ENCODE measurements at places on chromosomes 7 and 10. TPM values are rescaled to one million over a fixed set of nuclear protein-coding genes. Genes with fewer than 3 reads are reported as not detected.

DNA sequence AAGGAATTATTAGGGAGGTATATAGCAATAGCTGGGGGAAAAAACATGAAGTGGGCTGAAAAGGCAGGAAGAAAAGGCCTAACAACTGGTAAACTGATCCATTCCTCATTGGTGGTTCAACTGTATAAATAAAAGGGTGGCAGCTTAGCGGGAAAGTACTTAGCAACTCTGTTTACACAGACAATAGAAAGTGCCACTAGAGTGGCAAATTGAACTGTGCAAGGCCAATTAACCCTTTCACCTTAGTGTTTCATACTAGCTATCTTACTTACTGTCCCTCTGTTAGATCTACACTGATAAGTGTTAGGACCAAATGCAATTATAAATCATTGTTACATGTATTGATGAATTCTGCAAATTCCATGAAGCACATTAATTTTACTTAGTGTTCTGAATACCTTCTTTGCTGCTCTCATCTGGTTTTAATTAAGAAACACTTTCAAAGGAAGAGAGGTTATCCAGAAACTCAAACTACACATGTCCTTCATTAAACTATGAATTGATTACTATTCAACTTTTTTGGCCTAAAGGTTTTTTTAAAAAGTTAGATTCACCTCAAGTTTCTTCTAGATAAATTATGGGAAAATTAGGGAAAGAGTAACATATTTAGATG lies 28.0 kb downstream of the DNAJC1 start:
- DNase-seq: no peak

DNA sequence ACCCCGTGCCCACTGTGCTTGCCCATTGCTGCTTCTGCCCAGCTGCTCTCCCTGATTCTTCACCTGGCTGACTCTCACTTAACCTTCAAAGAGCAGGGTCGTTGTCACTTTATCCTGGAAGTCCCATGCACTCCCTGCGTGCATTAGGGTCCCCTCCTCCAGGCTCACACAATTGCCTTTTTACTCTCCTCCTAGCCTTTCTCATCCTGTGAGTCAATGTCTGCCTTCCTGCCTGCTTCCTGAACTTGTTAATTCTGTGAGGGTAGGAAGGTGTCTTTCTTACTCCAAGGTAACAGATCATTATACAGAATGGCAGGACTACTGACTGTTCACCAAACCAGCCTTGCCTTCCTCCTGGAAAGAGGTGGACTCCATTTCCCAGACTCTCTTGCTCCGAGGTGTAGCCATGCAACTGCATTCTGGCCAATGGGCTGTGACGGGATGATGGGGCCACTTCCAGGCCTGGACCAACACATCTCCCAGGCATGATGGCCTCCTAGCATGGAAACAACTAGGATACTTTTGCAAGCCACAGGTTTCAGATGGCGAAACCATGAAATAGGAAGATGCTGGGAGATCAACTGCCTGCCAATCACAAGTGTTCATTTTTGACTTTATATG lies 54.7 kb downstream of the ARHGAP22 start:
- no peak for DNase-seq

DNA sequence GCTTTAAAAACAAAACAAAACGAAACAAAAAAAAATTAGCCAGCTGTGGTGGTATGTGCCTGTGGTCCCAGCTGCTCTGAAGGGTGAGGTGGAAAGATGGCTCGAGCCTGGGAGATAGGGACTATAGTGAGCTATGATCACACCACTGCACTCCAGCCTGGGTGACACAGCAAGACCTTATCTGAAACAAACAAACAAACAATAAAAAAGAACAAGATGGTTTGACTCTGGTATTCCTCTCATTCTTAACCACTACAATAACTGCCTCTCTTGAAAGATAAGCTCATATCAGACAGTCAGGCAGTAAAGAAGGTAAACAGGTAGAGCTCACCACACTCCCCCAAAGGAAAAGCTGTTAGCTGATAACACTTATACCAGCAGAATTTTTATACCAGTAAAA lies 14.1 kb upstream of the DUSP5 start:
- DNase-seq: no peak

DNA sequence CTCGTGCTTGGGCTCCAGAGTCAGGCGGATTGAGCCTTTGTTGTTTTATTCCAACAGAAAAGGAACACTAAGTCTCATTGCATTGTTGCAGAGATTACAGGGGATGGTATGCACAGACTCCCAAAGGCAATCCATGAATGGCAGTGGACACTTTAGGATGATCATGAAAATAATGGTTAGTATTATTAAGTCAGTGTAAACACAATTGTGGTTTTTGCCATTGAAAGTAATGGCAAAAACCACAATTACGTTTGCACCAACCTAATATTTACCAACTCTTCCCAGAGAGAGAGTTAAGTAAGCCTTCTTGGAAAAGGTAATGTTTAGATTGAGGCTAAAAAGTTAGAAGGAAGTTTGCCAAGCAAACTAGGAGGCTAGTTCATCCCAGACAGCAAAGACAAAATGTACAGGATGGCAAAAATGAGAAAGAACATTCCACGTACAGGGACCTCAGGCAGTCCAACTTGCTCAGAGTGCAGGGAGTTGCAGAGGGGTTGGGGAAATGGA lies 72.9 kb upstream of the AMPH start:
- DNase-seq: no peak

DNA sequence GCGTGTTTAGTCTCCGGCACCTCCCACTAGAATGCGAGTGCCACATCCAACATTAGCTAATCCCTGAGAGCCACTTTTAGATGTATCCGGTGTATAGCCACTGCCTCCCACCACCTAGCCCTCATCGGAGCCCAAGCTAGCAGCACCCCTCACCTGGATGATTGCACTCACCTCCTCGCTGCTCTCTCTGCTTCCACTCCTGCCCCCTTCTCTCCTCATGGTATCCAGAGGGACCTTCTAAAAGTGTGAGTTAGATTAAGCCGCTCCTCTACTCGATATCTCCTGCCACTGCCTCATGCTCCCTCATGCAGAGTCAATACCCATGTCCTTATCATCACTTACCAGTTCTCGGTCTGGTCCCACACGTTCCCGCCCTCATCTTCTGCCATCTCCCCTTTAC lies 125.3 kb downstream of the RAB11FIP2 start:
- no peak for DNase-seq

- DNase-seq: no peak
Measured at GRCh38 chr7:42736931-42737330, 174.9 kb downstream of the C7orf25 start.

- peak; percentile 73 for DNase-seq
Measured at GRCh38 chr10:44960482-44961229, 1.1 kb downstream of the RASSF4 start.

DNA sequence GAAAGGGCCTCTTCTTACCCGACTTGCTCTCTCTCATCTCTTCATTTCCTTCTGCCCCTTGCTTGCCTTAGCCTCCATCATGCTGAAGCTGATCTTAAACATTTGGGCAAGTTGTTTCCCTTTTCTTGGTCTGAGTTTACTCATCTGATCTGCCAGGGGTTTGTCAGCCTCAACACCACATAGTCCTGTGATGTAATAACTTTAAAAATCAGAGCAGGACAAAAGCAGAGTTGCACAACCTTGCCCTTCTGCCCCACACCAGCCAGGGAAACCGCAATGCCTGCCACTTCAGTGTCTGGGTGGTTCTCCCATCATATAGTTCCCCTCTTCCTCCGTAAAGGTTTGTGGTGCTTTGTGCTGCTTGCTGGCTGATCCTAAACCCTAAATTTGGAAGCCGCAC lies 9.9 kb upstream of the LIPM start:
- peak; percentile 81 for DNase-seq

DNA sequence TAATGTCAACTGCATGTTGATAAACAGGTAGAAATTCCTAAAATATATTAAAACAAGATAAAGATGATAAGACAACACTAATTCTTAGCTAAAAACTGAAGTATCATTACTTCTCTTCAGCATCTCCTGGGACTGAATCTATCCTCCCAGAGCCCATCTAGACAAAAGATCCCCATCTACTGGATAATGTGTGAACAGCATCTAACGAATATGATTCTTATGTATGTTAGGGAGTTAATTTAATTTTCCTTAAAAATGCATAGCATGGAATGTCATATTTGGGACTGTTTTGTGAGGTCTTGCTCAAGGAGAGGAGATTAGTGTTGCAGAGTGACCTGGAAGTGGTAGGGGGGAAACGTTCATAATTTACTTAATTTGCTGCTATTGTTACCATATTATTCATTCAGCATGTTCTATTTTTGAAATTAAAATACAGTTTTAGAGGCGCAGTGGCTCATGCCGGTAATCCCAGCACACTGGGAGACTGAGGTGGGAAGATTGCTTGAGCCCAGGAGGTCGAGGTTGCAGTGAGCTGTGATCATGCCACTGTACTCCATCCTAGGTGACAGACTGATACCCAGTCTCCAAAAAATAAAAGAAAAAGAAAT lies 305.1 kb upstream of the CSTF2T start:
- DNase-seq: no peak

DNA sequence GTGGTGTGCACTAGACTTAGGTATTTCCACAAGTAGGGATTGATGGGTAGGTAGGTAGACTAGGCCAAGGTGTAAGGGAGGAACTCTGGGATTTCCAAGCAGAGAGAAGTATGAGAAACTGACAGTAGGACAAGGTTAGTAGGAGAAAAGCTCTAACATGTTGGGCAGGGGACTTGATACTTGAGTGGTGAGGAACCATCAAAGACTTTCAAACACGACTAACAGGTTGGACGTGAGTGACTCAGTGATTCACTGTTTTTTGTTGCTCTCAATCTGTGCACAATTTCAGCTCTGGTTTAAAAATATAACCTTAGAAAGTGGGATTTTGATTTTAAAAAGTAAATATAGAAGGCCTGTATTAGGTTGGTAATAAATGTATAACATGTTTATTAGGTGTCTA lies 44.4 kb downstream of the KLHDC10 start:
- DNase-seq: no peak

DNA sequence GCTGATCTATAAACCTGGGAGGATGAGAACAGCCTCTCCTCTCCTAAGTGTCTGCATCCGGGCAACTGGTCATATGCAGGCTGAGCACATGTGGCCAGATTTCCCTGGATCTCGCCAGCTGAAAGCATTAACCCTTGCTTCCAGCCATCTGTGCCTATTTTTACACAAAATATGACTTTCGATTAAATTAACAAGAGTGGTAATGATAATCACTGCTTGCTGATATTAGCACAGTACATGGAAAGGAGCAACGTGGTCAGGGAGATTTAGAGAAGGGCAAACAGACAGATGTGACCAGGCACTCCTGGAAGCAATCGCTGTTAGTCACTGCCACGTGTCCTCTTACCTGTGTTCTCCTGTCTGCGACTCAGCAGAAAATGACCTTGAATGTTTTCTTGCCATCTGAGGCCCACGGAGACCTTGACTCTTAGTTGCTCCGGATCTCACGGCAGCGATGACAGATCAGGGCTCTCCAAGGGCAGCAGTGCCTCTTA lies 59.5 kb upstream of the NPTX2 start:
- DNase-seq: peak; percentile 23

DNA sequence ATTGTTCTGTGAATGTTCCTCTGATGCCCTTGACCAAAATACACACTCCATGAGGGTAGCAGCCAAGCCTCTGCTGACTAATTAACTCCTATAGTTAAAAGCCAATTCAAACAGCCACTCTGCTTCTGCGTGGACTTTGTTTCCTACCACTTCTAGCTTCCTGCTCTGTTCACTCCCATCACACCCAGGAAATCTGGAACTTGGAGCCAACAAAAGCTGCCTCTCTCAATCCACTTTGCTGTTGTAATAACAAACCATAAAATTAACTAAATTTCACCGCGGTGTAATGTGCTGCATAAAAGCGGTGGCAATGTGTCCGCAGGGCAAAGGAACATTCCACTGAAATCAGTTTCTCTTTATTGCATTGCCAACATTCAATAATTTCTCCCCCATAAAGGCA lies 239.5 kb downstream of the PLXNA4 start:
- no peak for DNase-seq

GRCh38 chr7:70736715-70737460 lies 395.1 kb upstream of the GALNT17 start:
- no peak for DNase-seq

GRCh38 chr7:24411226-24411625 lies 127.2 kb downstream of the NPY start:
- no peak for DNase-seq

GRCh38 chr10:49694466-49694865 lies 15.0 kb downstream of the C10orf53 start:
- peak; percentile 48 for DNase-seq

- DNase-seq: no peak
Measured at GRCh38 chr7:106668861-106669524, 8.0 kb upstream of the CCDC71L start.

DNA sequence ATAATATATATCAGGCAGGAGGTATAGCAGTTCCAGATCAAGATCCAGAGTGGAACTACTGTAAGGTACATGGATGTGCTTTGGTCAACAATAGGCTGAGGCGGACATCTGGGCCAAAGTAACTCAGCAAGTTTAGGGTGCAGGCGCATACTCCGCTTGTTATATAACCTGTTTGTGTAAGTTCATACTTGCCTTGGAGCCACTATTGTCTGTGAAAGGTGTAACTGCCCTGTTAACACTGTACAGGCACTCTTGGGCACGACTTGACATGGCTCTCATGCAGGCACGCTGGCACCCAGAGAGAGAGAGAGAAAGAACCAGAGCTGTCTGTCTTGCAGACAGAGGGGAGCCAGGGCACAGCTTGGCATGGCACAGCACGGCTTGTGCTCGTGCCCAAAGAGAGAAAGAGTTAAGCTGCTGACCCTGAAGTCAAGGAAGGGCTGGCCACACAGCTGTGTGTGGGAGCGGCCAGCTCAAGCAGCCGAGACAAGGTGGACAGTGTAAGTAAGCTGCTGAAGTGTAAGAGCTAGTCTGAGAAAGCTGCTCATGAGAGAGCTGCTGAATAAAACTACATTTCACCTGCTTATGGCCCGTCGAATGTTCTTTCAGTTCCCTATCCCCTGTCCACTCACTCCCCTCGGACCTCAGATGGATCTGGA lies 47.8 kb upstream of the KAT6B start:
- DNase-seq: no peak

The CLEC5A gene
- polyA plus RNA-seq: 0.48 TPM

The MIOS gene
- 21.0 TPM for polyA plus RNA-seq

The TPK1 gene
- polyA plus RNA-seq: 12.5 TPM

The CDC14C gene
- not detected for polyA plus RNA-seq

The GIMAP7 gene
- polyA plus RNA-seq: 48.7 TPM

The OLAH gene
- polyA plus RNA-seq: 0.80 TPM

The PTPRZ1 gene
- polyA plus RNA-seq: 0.87 TPM

The MCMBP gene
- polyA plus RNA-seq: 21.0 TPM

The MACROH2A2 gene
- polyA plus RNA-seq: 4.9 TPM

The GNAT3 gene
- not detected for polyA plus RNA-seq

The CRYGN gene
- 0.32 TPM for polyA plus RNA-seq
